Neural crest cell (in vitro differentiated cells): ENCODE measurements at places on chromosomes 16 and 17. TPM values are rescaled to one million over a fixed set of nuclear protein-coding genes. Genes with fewer than 3 reads are reported as not detected.

GRCh38 chr17:63601439-63602371, 1.0 kb downstream of the TACO1 start:
- no peak for DNase-seq
- peak overlapping the region; percentile 96 for H3K27ac ChIP-seq
- no peaks in the 10 kb centered on the region for H3K27me3 ChIP-seq
- peaks cover 2% of the 10 kb centered on the region for H3K36me3 ChIP-seq

GRCh38 chr17:64323774-64324173, 60.7 kb upstream of the TEX2 start:
- no peaks in the 10 kb centered on the region for H3K4me1 ChIP-seq
- H3K27me3 ChIP-seq, result no peaks in the 10 kb centered on the region
- DNase-seq, result no peak
- no peak overlapping the region for H3K27ac ChIP-seq
- H3K4me3 ChIP-seq, result no peak overlapping the region
- H3K36me3 ChIP-seq, result no peaks in the 10 kb centered on the region

CACNG4 gene
- total RNA-seq, result 38.4 and 38.9 TPM in 2 replicates

GRCh38 chr17:31224366-31224765, 72.7 kb downstream of the OMG start:
- H3K4me3 ChIP-seq, result no peak overlapping the region
- no peak for DNase-seq
- H3K27me3 ChIP-seq, result no peaks in the 10 kb centered on the region
- H3K4me1 ChIP-seq, result no peaks in the 10 kb centered on the region

TMEM204 gene
- 0.98 and 1.3 TPM in 2 replicates for total RNA-seq

DNA sequence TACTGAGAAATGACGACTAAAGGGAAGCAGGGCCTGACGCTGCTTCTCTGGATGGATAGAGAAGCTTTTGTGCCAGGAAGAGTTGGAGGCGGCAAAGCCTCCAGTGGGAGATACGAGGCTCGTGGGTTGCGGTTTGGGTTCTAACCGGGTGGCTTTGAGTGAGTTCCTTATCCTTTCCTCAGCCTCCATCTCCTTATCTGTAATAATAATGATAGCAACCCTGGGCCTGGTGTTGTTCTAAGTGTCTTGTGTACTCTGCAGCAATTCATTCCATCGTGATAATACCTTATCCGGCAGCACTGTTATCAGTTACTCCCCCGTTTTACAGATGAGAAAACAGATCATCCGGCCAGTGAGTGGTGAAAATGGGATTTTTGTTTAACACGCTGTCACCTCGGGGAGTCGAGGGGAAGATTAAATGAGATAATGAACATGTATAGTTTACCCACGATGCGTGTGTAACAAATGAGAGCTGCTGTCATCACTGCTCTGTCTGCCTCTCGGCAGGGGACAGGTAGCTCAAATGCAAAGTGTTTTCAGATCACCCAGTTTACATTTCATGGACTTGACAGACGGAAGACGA, 52.0 kb upstream of the LHX1 start:
- H3K4me1 ChIP-seq, result no peaks in the 10 kb centered on the region
- peaks cover 28% of the 10 kb centered on the region for H3K27me3 ChIP-seq

DNA sequence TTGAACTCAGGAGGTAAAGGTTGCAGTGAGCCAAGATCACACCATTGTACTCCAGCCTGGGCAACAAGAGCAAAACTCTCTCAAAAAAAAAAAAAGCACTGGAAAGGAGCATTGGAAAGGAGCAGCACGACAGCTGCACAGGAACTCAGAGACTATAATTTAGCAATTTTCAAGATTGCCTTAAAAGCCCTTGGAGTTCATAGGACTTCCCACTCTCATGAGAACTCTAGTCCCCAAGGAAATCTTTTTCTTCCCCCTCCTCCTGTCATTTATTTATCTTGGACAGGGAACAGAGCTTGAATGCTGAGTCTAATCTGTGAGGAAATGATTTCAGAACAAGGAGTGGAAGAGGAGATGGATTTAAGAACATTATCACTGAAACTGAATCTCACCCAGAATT, 69.0 kb downstream of the PLXDC1 start:
- no peaks in the 10 kb centered on the region for H3K36me3 ChIP-seq
- H3K4me3 ChIP-seq, result no peak overlapping the region
- DNase-seq, result no peak
- peaks cover 4% of the 10 kb centered on the region for H3K4me1 ChIP-seq

DNA sequence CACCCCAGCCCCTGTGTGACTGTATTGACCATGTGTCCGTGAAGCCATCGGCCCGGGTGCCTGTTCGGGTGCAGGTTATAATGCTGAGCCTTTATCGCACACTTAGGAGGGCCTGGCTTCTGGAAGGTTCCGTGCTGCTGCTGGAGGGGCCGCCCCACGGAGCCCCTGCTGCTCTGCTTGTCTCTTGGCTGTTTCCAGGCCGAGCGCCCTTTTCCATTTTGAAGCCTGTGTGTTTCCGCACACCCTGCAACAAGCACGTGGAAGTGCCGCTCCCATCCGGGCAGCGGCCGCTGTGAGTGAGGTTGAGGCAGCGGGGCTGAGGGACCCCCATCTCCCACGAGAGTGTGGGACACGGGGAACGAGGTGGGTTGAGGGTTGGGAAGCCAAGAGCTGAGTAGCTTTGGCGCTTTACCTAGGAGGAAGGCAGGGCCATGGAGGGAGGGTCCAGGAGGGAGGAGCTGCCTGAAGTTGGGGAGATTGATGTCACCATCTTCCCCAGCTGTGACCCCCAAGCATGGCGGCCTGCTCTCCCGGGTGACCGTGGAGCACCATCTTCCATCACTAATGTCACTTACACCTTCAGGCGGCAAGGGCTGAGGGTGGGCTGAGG, 200.1 kb upstream of the GSE1 start:
- H3K4me1 ChIP-seq, result peaks cover 7% of the 10 kb centered on the region
- no peak for DNase-seq
- H3K27ac ChIP-seq, result no peak overlapping the region
- H3K4me3 ChIP-seq, result no peak overlapping the region

DNA sequence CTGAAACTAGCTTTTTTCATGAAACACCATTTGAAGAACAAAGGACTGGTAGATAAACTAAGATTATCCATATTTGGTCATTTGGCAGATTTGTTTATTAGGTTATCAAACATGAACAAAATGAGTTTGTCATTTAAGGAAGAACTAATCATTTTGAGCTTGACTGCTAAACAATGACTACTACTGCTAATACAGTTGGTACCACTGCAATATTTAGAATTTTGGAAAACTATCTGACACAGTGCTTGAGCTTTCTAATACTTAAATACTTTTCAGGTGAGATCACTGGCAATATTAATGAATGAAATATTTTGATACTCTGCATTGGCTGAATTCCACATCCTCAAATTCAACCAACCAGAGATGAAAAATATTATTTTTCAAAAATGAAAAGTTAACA, 47.2 kb downstream of the MED13 start:
- no peak for DNase-seq
- no peak overlapping the region for H3K4me3 ChIP-seq
- H3K4me1 ChIP-seq, result no peaks in the 10 kb centered on the region
- peaks cover 35% of the 10 kb centered on the region for H3K36me3 ChIP-seq
- no peaks in the 10 kb centered on the region for H3K27me3 ChIP-seq
- no peak overlapping the region for H3K27ac ChIP-seq

GRCh38 chr17:1762901-1763898, 1.3 kb downstream of the SERPINF1 start:
- H3K4me3 ChIP-seq, result peak overlapping the region; percentile 62
- no peaks in the 10 kb centered on the region for H3K36me3 ChIP-seq
- H3K27me3 ChIP-seq, result no peaks in the 10 kb centered on the region
- no peak for DNase-seq

- peaks cover 16% of the 10 kb centered on the region for H3K4me1 ChIP-seq
- peak; percentile 57 for DNase-seq
- peak overlapping the region; percentile 96 for H3K4me3 ChIP-seq
Measured at GRCh38 chr16:28974007-28974436, 556 bp upstream of the SPNS1 start.

DNA sequence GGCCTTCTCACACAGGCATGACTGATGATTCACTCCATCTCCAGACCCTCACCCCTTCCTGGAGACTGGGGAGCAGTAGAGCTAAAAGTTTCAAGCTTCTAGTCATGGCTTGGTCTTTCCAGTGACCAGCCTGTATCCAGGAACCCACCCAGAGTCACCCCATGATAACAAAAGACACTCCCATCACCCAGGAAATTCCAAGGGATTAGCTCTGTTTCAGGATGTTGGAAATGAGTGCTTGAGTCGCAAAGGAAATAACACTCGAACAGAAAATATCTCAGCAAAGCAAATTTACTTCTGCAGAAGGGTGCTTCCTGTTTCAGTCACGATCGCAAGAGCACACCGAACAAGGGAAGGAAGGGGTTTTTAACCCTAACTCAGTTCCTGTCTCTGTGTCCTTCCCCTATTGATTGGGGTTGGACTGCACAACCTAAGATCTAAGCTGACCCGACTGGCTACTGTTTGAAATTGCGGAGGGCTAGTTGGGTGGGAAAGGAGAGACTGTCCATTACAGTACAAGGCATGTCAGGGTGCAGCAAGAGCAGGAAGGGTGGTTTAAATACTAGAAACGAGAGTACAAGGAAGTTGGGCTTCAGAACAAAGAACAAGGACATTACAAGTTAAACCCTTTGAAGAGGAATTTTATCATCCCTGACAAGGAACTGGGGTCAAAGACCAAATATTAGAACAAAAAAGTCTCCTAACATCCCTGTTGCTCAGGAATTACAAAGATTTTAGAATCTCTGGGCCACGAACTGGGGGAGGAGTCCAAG, 224.4 kb upstream of the CACNG5 start:
- H3K27me3 ChIP-seq, result no peaks in the 10 kb centered on the region
- H3K27ac ChIP-seq, result peak overlapping the region; percentile 55
- no peak overlapping the region for H3K4me3 ChIP-seq
- no peak for DNase-seq
- peaks cover 22% of the 10 kb centered on the region for H3K4me1 ChIP-seq

KCTD11 gene
- 7.9 and 8.0 TPM in 2 replicates for total RNA-seq

DNA sequence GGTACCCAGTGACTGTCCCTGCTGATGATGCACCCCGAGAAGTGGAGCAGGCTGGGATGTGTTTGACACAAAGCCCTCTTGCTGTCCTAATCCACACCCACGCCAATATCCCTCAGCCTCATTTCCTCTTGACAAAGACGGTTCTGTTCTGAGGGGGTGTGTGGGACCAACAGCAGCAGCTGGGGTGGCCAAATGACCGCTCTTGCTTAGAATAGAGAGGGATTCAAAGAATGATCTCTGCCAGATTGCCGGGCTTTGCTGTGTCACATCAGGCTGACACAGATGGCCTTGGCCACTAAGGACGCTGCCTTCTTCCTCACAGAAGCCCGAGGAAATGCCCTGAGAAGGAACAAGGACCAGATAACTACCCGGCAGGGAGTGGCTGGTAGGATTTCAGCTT, 250.7 kb downstream of the NTN1 start:
- peak; percentile 24 for DNase-seq
- H3K27me3 ChIP-seq, result no peaks in the 10 kb centered on the region
- peak overlapping the region; percentile 58 for H3K4me3 ChIP-seq
- peaks cover 42% of the 10 kb centered on the region for H3K4me1 ChIP-seq

DNA sequence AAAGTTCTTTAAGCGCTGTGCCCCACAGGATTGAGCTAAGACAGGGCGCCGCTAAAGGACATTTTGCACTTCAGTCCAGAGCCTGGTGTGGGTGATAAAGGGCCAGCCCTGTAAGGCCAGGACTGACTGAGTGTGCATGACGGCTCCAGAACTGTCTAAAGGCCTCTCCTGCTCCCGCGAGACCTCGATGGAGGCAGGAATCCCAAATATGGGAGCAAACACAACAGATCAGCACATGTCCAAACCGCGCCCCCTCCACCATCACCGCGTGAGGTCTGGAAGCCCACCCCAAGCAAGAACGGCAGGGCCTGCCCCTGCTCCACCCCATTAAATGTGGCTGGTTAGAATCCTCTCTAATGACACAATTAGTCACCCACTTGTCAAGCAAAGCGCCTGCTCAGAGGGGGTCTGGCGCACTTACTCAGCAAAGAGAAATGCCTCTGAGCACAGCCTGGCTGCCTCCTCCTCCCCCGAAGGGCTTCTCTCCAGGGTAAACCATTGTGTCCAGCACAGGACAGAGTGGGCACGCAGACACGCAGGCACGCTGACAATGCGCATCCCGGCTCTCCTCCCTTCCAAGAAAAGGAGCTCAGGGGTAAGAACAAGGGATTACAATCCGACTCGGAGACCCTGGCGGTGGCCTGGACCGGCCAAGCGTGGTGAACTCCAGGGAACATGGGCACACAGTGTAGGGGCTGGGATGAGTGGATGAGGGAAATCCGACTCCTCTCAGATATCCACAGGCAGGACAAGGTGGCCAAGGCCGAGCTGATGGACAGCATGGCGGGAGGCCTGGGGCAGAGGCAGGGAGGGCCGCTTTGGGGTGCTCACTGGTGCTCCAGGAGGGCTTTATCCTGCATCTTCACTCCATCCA, 1.5 kb downstream of the MXRA7 start:
- H3K27me3 ChIP-seq, result peaks cover 3% of the 10 kb centered on the region
- H3K36me3 ChIP-seq, result no peaks in the 10 kb centered on the region
- DNase-seq, result no peak
- H3K4me3 ChIP-seq, result peak overlapping the region; percentile 90
- H3K4me1 ChIP-seq, result peaks cover 40% of the 10 kb centered on the region

- H3K36me3 ChIP-seq, result peaks cover 21% of the 10 kb centered on the region
- peaks cover 10% of the 10 kb centered on the region for H3K4me1 ChIP-seq
- no peak for DNase-seq
- H3K27me3 ChIP-seq, result peaks cover 3% of the 10 kb centered on the region
- H3K27ac ChIP-seq, result no peak overlapping the region
Measured at GRCh38 chr16:19769239-19769638, 51.2 kb downstream of the IQCK start.

ALDH3A1 gene
- 0.64 TPM in 1 of 2 replicates, not detected in the other for total RNA-seq

GUCY2D gene
- total RNA-seq, result not detected in 2 replicates

NME3 gene
- 35.0 and 38.0 TPM in 2 replicates for total RNA-seq

PERCC1 gene
- total RNA-seq, result not detected in 2 replicates

RGS11 gene
- 1.9 and 2.8 TPM in 2 replicates for total RNA-seq

DNA sequence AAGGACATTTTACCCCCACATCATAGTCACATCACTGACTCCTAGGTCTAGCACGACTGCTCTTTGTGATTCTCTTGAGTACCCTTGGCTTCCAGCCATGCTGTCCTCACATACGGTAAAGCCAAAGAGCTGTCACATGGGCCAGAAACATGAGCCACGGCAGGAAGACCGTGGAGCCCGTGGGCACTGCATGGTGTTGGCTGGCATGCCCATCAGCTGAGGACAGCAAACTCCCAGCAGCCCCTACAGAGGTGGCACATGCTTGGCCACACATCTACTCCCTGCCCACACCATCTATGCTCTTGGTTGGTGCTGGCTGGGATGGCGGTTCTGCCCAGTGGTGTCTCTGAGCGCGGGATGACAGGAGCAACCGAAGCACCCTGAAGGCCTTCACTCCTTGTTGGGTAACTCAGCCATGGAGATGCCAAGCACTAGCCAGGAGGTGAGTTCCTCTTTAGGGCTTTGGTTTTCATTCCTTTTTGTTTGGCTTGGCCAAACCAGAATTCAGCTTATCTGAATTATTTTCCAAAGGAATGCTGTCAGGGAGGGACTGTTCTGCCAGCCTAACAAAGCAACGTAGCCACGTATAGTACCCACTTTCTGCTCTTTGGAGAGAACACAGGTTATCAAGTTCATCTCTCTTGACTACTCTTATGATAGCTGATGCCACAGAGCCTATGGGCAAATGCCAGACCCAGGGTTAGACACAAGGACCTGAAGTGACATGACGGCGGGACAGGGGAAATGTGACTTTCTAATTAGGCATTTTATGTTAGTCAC, 10.0 kb downstream of the TNFAIP1 start:
- no peak for DNase-seq
- H3K4me1 ChIP-seq, result no peaks in the 10 kb centered on the region

- no peaks in the 10 kb centered on the region for H3K36me3 ChIP-seq
- no peak overlapping the region for H3K27ac ChIP-seq
- DNase-seq, result no peak
- H3K4me3 ChIP-seq, result no peak overlapping the region
- no peaks in the 10 kb centered on the region for H3K4me1 ChIP-seq
Measured at GRCh38 chr16:28933171-28933570, 1.4 kb downstream of the CD19 start.
